ENCODE measurements at places on chromosomes 4 and X. TPM values are rescaled to one million over a fixed set of nuclear protein-coding genes. Genes with fewer than 3 reads are reported as not detected.
A peak's percentile ranks its signal among the peaks of the same experiment; 100 is the strongest.

DNA sequence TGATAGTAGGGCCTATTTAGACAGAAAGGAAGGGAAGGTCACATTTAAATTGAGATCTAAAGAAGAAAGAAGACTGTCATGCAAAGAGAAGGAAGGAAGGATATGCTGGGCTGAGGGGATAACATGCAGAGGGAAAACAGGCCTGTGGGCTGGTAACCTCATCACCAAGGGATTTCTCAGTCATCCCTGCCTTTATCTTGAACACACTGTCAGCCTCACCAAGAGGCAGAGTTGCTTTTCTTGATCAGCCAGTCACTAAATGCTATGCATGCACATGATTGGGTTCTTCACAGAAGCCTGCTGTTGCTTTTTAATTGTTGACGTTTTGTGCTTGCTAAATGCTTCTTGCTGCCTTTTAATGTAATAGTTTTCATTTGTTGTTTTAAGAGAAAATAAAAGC, 113.0 kb downstream of the ARHGAP24 start:
- DNase-seq, result no peak

DNA sequence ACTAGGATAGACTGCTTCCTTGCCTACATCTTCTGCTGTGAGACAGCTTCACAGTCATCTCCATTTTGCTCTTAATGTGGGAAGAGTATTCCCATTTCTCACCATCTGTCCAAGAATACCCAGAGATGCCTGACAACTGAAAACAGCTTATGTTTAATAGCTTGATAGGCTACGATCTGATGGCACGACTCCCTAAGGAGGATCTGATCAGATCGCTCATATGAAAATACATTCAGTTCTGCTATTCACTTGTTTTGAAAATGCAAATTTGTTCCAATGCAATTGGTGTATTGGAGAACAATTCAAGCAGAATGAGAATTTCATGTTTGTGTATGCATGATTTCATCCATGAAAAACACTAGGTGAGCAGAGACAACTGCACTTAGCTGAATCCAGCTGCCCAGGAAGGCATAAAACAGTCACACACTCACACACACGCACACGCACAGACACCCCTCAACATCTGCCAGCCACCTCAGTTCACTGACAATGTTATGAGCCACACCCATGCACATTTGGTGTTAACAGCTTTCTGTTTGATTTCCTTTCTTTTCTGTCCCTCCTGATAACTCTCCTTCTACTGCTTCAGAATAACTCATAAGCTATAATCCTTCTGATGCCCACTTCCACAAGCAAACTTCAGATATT, 29.6 kb downstream of the TRIML1 start:
- DNase-seq, result no peak

GRCh38 chrX:3320471-3321046, 25.9 kb downstream of the MXRA5 start:
- no peak for DNase-seq

- peak; percentile 63 for DNase-seq
Observed at GRCh38 chr4:159141193-159141592, 38.3 kb downstream of the RAPGEF2 start.

- peak; percentile 53 for DNase-seq
Observed at GRCh38 chr4:152045807-152046571, 285.2 kb upstream of the GATB start.

DNA sequence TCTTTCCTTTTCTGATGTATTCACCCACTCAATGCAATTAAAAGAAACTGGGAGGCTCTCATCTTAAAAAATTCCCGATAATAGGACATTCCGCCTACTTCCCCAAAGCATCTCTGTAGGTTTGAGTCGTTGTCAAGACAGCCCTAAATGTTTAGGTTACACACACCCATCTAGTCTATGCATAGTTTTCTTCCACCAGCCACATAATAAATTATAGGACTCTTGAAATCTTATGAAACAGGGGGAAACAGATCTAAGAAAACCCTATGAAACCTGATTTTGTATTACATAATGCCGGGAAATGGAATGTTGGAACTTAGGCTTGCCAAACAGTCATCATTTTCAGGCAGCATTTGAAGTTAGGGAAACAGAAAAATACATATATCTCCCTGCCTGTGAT, 150.0 kb downstream of the PRKX start:
- no peak for DNase-seq

- DNase-seq, result no peak
Observed at GRCh38 chr4:89269121-89269666, 38.4 kb downstream of the GPRIN3 start.

- DNase-seq, result peak; percentile 85
Observed at GRCh38 chr4:185708348-185708747, 103.6 kb downstream of the SORBS2 start.

DNA sequence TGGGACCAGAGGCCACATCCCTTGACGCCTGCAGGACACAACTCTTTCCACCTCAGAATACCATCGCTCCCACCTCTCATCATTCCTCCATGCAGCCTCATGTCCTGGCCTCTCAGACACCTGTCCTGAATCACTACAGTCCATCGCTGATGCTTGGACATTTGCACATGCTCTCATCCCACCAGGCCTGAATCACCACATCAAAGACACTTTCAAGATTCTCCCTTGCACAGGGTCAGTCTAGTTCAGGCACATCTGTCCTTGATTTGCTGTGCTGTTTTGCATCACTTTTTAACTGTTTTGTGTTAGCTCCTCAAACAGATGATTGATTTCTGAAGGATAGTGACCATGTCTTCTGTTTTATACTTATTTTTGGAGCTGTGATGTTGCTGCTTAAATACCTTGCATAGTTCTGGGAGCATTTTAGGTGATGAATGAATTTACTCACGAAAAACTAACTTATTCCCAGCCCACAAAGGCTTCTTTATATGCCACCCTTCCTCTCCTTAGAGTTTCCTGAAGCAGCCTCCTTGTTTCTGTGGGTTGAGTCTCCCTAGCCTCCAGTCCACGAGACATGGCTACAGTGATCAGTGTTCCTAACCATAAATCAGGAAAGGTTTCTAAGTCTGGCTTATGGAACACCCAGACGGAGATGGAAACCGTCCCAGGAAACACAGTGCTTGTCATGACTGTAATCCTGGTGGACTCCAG, 2.6 kb downstream of the FAM114A1 start:
- DNase-seq, result no peak

DNA sequence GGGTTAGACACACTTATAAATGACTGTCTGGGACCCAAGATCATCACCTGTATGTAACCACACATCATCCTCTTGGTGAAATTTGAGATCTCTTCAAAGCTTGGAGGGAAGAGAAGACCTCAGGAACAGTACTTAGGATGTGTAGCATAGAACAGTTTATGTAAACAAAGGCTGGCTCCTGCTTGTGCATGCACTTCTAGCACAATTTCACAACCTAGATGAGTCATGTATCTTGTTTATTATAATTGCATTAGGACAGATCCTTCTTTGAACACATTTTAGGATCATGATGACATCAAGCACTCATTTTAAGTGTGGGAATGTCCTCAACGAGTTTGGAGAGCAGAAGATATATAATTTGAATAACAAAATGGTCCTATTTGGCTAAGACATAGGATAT, 26.3 kb upstream of the ZMAT1 start:
- DNase-seq, result no peak

DNA sequence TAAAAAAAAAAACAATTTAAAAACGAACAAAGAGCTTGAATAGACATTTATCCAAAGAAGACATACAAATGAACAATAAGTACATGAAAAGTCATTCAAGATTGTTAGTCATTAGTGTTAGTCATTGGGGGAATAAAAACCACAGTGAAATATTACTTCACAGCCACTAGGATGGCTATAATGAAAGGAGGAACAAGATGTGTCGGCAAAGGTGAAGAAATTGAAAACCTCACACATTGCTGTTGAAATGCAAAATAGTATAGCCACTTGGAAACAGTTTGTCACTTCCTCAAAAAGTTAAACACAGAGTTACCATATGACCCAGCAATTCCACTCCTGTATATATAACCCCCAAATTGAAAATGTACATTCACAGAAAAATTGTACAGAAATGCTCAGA, 45.2 kb upstream of the SLC39A8 start:
- DNase-seq, result peak; percentile 74

PTTG2 gene
- not detected for total RNA-seq

RBMXL3 gene
- total RNA-seq, result not detected

GRCh38 chrX:100048156-100048555, 361.9 kb downstream of the PCDH19 start:
- DNase-seq, result no peak

- DNase-seq, result no peak
Observed at GRCh38 chr4:42643685-42644084, 13.2 kb downstream of the ATP8A1 start.

DNA sequence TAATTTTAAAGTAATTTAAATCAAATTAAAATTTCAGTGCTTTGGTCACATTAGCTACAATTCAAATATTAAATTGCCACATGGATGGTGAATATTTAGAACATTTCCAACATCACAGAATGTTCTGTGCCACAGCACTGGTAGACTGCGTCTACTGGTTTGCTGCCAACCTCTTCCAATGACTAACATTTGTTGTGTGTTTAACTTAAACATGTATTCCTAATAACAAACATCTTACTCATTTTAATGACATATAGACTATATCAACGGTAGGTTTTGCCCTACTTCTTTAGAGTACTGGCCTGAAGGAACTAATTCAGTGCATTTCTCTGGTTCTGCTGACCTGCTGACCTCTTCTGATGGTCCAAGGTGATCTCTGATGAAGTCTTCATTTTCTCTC, 157.6 kb downstream of the DCK start:
- DNase-seq, result no peak

DNA sequence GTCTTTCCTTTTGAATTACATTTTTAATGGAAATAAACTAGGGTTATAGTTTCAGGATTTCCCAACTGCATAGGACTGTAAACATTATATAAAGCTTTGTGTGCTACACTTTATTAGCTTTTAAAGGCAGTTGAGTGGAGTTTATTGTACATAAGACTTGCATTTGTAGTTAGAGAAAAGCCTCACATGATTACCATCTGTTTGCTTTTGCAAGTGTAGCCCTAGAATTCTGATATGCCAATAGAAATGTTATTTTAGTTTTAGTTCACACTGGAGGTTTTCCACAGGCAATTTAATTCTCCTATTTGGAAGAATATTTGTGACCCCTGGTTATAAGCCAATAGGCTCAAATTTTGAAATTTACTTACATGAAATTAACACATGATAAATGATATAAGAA, 41.3 kb upstream of the ANK2 start:
- DNase-seq, result no peak

DNA sequence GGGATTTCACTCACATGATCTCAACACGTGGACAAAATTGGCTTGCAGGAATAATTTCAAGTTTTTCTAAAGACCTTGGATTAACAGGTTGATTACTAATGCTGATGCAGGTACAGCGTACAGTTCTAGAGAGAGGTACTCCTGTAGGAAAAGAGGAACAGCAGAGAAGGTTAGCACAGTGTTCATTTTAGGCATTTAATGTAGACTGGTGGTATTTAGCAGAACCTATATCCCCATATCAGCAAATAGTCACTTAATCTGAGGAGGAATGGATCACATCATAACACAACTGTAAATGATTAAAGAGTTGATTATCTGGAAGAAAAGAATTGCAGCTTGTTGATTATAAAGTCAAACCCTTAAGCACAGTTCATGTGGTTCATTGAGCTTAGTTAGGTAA, 620 bp downstream of the CXCL10 start:
- DNase-seq, result no peak

DNA sequence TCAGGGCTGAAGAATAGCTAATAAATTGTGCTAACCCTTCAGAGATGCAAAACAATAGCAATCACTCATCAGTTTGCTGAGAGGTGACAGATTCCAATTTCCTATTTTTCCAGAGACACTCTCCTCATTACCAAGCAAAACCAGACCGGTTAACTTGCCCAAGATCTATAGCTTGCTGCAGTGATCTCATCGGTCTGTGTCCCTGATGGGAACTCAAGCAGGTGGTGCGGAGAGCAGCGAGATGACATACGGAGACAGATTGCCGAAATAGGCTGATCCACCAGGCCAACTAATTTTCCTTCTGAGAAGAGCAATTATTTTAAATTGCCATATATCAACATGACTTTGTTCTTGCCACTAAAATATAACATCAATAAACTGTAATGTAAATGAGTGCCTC, 10.5 kb upstream of the DCHS2 start:
- DNase-seq, result no peak

GRCh38 chr4:52350926-52351325, 299.8 kb downstream of the SPATA18 start:
- DNase-seq, result no peak

TASL gene
- not detected for total RNA-seq

DNA sequence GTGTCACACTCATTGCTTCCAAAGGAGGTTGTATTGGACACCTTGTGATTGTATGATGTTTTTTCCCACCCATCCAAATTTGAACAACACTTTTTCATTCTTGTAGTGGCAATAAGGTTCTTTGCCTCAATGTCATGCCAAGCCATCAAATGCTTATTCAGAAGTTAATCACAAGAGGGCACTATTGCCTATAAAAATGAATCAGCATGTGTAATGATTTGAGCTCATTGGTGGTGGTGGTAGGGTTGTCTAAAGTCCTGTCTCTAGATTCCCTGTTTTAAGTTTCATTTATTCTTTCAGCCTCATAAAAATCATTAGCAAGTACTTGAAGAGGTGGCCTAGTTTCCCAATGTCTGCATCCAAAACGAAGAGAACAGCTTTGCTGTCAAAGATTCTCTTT, 37.0 kb downstream of the IRS4 start:
- DNase-seq, result peak; percentile 2
